Activated naive CD4-positive, alpha-beta T cell treated with anti-CD3 and anti-CD28 coated beads, Interleukin-2, amount 10 ng/mL, durations not matched to agents 7 days and 5 days (primary cell): ENCODE measurements at places on chromosomes 12 and 14.

- no peak for DNase-seq
These were observed 83.4 kb upstream of the ESRRB start for GRCh38 chr14:76292561-76292960.

DNA sequence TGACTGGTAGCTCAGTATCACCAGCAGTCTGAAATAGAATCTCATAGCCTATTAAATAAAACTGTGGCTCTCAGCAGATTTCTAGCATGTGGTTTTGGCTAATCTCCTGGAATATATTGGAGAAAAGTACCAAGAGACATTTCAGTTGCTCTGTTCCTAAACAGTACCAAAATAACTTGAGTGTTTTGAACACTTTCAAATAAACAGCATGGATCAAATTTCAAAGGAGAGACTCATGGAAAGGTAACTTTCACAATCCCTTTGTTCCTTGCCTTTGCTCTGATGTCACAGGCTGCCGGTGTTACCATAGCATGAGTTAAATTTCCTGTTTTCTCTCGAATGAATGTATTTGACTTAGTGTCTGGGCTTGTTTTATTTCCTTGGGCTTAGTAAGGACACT, 3.4 kb downstream of the ARG2 start:
- no peak for DNase-seq

- DNase-seq: no peak
These were observed 41.5 kb upstream of the FBRSL1 start for GRCh38 chr12:132448463-132448820.

DNA sequence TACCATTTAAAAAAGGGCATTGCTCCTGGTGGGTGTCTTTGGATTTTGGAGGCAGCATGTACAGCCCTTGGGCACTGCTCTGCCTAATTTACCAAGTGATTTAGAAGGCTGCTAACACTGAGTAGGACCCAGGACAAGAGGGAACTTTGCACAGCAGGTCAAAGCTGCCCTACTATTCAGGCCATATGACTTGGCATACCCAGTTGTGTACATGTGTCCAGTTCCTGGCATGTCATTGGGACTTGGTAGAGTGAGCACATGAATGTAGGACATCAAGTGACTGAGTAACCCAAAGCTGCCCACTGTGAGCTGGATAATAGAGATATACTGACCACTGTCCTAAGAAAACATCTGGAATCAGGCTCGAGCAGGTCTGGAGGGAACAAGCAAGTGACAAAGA, 15.7 kb downstream of the CDKL1 start:
- no peak for DNase-seq

- no peak for DNase-seq
These were observed 38.6 kb upstream of the ACSS3 start for GRCh38 chr12:81039231-81039630.

DNA sequence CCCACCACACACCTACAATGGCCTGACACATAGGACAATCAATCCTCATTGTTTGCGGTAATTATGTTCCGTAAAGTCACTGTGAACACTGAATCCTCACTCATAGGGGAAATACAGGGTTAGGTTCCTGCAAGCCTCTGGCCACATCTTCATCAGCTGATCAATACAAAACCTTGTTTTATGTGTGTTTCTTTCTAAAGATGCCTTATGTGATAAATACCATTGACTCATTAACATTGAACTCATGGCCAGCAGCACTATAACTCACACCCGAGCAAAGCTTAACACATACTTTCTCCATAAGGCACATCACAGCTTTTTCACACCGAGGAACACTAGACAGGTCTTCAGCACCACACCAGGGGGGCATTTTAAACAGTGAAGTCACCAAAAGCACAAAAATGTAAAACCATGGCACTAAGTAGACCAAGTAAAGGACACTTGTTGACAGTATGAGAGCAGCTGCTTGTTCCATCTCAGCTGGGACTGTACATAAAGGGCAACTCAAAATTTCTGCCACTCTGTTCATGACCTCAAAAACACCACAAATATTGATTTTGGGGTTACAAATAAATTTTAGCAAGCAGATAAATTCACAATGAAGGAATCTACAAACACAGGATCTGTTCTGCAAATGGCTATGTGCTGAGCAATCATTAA, 60.5 kb downstream of the ESR2 start:
- no peak for DNase-seq

DNA sequence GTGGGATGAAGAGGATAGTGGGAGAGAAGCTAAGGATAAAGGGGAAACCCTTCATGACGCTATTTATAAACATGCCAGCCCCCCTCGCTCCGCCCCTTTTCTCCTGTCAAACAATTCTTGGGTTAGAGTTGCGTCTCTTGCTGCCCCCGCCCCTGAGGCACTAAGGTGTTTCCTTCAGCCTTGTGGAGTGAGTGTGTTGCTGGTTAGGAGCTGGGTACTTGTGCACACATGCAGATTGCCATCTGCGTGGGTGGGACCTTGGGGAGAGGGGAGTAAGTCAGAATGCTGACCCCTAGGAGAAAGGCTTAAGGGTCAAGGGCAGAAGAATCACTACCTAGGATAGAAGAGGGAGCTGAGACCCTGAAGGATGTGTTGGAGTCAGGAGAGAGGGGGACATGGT, 5.4 kb downstream of the FOXJ2 start:
- DNase-seq: no peak

GRCh38 chr12:71438670-71439361, 782 bp upstream of the LGR5 start:
- DNase-seq: no peak

DNA sequence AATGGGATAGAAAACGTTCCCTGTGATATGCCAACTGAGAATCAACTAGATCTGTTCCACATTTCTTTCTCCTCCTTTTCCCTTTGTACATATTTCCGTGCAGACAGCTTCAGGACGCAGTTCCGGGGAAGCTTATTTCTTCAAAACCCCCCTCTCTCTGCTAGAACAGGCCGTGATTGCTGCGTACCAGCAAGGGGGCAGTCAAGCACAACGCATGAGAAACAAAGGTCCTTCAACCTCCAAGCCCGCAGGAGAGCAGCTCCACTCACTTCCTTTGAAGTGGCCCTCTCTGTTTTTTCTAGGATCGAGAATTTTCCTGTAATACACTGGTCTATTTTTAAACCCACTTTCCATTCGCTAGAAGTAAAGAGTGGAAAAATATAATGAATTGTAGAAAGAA, 80.8 kb downstream of the ZNF664 start:
- DNase-seq: no peak

- DNase-seq: no peak
These were observed 350.1 kb downstream of the NELL2 start for GRCh38 chr12:44525806-44526654.

- no peak for DNase-seq
These were observed 683.4 kb downstream of the SLC16A7 start for GRCh38 chr12:60279221-60279620.

- DNase-seq: no peak
These were observed 25.0 kb downstream of the VCPKMT start for GRCh38 chr14:50091240-50091913.

GRCh38 chr12:1531153-1531653, 63.2 kb downstream of the FBXL14 start:
- DNase-seq: no peak

- DNase-seq: no peak
These were observed 14.3 kb downstream of the FAM181A start for GRCh38 chr14:93941293-93941910.

DNA sequence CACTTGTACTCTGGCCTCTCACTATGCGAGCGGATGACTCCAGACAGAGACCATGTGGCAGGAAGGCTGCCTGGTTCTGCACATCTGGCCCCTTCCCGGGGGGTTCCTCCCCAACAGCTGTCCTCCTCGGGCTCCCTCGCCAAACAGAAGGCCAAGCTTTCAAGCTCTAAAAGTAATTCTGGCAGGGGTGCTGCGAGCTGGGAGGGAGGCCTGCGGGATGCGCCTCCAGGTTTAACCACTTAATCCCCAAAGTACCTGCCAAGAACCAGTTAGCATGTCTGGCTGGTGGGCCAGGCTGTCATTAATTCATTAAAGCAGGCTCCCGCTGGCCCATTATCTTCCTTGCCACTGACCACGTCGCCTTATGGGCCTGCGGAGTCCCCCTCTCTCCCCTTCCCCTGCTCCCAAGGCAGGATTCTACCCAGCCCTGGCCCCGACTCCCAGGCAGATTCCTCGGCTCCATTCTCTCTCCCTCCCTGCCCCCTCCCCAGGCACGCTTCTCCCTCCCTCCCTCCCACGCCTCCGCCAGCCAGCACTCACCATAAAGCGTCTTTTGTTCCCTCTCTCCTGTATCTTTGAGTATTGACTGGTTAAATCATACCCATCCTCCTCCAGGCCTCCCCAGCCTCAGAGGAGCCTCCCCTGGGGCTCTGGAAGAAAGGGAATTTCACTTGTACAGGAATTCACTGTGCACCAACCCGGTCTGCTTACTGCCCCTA, 4.9 kb downstream of the HRK start:
- no peak for DNase-seq

- DNase-seq: no peak
These were observed 21.0 kb downstream of the DLK1 start for GRCh38 chr14:100747736-100748135.
